ENCODE measurements at places on chromosomes 1 and 21. TPM values are rescaled to one million over a fixed set of nuclear protein-coding genes. Genes with fewer than 3 reads are reported as not detected.

- no peak overlapping the region for H3K27ac ChIP-seq
- H3K4me3 ChIP-seq, result no peak overlapping the region
- no peaks in the 10 kb centered on the region for H3K36me3 ChIP-seq
- no peaks in the 10 kb centered on the region for H3K27me3 ChIP-seq
- no peak for DNase-seq
These were observed 511.1 kb upstream of the ADGRL4 start for GRCh38 chr1:79517470-79518224.

PGLYRP3 gene
- not detected for total RNA-seq

DNA sequence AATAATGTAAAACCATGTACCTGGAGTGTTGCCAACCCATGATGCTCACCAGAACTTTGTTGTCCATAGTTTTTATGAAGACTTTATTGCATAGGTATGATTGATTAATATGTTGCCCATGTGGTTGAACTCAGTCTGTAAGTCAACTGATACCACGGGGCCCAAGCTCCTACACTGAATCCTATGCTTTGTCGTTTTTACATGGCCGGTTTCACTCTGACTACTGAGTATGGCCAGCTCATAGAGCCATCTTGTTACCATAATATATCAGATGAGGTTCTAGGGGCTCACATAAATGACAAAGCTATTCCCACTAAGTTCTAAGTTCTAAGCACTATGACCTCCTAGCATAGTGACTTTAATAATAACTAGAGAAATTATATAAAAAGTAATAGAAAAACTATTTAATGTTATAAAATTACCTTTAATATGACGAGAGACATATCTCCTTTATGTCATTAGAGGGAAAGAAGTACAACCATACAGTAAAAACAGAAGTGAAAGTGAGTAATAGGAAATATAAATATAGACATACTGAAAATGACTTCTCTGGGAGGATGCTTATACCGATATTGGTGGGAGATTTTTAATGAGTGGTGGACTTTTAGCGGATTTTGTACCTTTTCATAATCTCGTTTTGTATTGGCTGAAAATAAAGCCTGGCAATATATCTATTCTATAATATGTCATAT, 983.4 kb upstream of the PRMT6 start:
- no peaks in the 10 kb centered on the region for H3K36me3 ChIP-seq
- DNase-seq, result no peak
- no peak overlapping the region for H3K4me3 ChIP-seq
- H3K4me1 ChIP-seq, result no peaks in the 10 kb centered on the region
- H3K27ac ChIP-seq, result no peak overlapping the region
- H3K27me3 ChIP-seq, result no peaks in the 10 kb centered on the region

DNA sequence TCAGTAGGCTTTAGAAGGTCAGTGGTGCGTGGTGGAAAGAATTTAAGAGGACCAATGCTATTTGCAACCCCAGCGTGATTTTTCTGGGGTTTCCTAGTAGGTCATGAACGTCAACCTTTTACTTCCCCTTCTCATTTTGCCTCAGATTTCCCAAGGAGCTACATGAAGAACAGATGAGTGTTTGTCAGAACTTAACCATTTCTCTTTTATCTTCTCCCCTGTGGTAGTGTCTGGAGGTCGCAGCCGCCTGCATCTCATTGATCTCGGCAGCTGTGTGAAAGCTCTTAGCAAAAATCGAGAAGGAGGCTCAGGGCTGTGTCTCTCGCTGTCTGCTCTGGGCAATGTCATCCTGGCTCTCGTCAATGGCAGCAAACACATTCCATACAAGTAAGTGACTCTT, 491.1 kb downstream of the KIF26B start:
- no peak overlapping the region for H3K27ac ChIP-seq
- no peak for DNase-seq
- peaks cover 20% of the 10 kb centered on the region for H3K27me3 ChIP-seq
- H3K4me1 ChIP-seq, result no peaks in the 10 kb centered on the region

GRCh38 chr1:28056129-28056925, 32.1 kb downstream of the EYA3 start:
- DNase-seq, result peak; percentile 85
- H3K4me1 ChIP-seq, result peaks cover 45% of the 10 kb centered on the region
- no peak overlapping the region for H3K4me3 ChIP-seq
- no peaks in the 10 kb centered on the region for H3K27me3 ChIP-seq

LAX1 gene
- total RNA-seq, result 11.2 TPM

DNA sequence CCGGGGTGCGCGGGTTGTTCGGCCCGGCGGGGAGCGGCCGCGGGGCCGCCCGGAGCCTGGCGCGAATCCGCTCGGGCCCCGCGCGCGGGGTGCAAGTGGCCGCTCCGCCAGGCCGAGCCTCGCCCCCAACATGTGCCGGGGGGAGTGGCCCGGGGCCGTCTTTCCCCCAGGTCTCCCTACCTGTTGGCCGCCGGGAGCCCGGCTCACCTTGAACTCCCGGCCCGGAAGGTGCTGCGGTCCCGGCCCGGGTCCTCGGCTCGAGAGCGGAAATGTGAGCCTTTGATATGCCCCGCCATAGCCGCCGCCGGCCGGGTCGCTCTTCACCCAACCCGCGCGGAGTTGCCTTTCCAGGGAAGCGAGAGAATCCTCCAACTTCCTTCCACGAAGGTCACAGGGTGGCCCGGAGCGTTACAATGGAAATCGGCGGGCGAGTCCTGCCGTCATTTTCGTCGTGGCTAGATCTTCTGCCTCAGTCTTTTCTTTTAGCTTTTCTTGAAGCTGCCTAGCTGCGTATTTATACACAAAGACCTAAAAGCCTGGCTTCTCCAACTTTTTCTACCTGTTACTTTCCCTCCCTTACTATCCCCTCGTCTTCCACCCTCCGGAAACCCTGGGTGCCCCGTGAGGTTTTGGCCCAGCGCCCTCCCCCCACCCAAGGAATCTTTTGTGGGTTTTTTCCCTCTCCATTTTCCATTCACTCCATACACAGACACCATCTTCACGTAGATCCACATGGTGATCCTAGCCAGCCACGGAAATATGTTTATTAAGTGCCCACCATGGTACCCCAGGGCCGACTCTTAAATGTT, 867 bp downstream of the PTGFRN start:
- H3K27me3 ChIP-seq, result no peaks in the 10 kb centered on the region
- H3K27ac ChIP-seq, result no peak overlapping the region
- peak; percentile 66 for DNase-seq
- no peaks in the 10 kb centered on the region for H3K36me3 ChIP-seq
- no peak overlapping the region for H3K4me3 ChIP-seq
- peaks cover 3% of the 10 kb centered on the region for H3K4me1 ChIP-seq

CLDN14 gene
- total RNA-seq, result not detected

GRCh38 chr1:30102605-30103004, 620.8 kb downstream of the MATN1 start:
- no peak overlapping the region for H3K27ac ChIP-seq
- H3K27me3 ChIP-seq, result peaks cover 13% of the 10 kb centered on the region
- no peak for DNase-seq
- H3K4me3 ChIP-seq, result no peak overlapping the region

- no peak overlapping the region for H3K27ac ChIP-seq
- no peak overlapping the region for H3K4me3 ChIP-seq
- no peaks in the 10 kb centered on the region for H3K36me3 ChIP-seq
- peaks cover 9% of the 10 kb centered on the region for H3K4me1 ChIP-seq
These were observed 80.2 kb upstream of the GREM2 start for GRCh38 chr1:240691909-240692705.

PFKFB2 gene
- total RNA-seq, result 6.2 TPM

- H3K27ac ChIP-seq, result no peak overlapping the region
- no peaks in the 10 kb centered on the region for H3K36me3 ChIP-seq
- DNase-seq, result no peak
- H3K4me3 ChIP-seq, result no peak overlapping the region
- H3K27me3 ChIP-seq, result no peaks in the 10 kb centered on the region
These were observed 354.2 kb upstream of the ESRRG start for GRCh38 chr1:217077426-217077825.

GRCh38 chr21:32386195-32386870, 6.5 kb downstream of the URB1 start:
- no peaks in the 10 kb centered on the region for H3K27me3 ChIP-seq
- no peak for DNase-seq
- no peak overlapping the region for H3K27ac ChIP-seq

NUP210L gene
- total RNA-seq, result 0.05 TPM

GRCh38 chr21:42440187-42440792, 36.6 kb downstream of the UBASH3A start:
- no peak for DNase-seq
- H3K27me3 ChIP-seq, result no peaks in the 10 kb centered on the region
- peaks cover 31% of the 10 kb centered on the region for H3K4me1 ChIP-seq
- H3K36me3 ChIP-seq, result peaks cover 41% of the 10 kb centered on the region
- H3K27ac ChIP-seq, result peak overlapping the region; percentile 46

DNA sequence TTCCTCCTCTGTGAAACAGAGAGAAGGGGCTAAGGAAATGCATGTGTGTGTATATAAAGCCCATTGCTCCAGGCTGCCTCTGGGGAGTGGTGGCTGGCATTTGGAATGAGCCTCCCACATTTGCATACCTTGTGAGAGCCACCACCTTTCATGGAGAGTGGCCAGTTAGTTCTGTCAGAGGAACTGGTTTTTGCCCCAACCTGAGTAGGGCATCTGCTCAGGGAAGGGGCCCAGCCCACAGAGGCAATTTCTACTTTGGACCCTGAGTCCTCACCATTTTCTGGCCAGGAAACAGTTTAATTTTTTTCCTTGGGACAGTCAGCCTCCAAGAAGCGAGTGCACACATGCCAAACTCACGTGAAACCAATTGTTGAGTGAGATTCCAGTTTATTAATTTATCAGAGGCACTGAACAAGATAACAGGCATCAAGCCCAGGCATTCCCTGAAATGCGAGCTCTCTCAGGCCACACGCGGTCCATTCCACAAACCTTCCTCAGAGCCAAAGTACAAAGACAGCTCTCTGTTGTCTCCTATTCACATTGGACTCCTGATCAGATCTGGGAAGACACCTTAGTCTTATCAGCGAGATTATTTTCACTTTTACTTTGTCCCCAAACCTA, 1.0 kb upstream of the SLC6A9 start:
- peak overlapping the region; percentile 92 for H3K4me3 ChIP-seq
- no peak overlapping the region for H3K27ac ChIP-seq
- no peaks in the 10 kb centered on the region for H3K27me3 ChIP-seq

GRCh38 chr1:228085287-228085951, 2.9 kb downstream of the ARF1 start:
- H3K27me3 ChIP-seq, result no peaks in the 10 kb centered on the region
- no peak for DNase-seq
- H3K27ac ChIP-seq, result peak overlapping the region; percentile 71

OMA1 gene
- 15.4 TPM for total RNA-seq

- H3K4me3 ChIP-seq, result no peak overlapping the region
- H3K36me3 ChIP-seq, result no peaks in the 10 kb centered on the region
- no peaks in the 10 kb centered on the region for H3K27me3 ChIP-seq
- DNase-seq, result no peak
- no peaks in the 10 kb centered on the region for H3K4me1 ChIP-seq
These were observed 103.9 kb downstream of the ZBTB18 start for GRCh38 chr1:244154872-244155531.

DNA sequence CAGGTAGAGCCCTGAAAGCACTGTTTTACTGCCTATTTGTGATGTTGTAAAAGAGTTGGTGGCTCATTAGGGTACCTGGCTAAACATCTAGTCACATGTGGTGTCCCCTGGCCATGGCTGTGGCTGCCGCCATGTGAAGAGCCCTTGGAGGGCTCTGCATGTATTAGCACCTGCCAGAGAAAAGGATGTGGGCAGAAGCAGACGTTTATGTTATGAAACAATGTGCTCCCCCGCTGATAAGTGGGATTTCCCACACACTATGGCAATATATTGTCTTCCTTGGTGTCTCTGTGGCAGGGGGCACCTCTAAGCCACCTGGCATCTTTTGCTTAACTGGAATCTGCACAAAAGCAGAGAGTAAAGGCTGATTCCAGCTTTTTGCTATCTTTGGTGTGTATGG, 9.6 kb downstream of the TENT5C start:
- H3K4me1 ChIP-seq, result peaks cover 52% of the 10 kb centered on the region

DNA sequence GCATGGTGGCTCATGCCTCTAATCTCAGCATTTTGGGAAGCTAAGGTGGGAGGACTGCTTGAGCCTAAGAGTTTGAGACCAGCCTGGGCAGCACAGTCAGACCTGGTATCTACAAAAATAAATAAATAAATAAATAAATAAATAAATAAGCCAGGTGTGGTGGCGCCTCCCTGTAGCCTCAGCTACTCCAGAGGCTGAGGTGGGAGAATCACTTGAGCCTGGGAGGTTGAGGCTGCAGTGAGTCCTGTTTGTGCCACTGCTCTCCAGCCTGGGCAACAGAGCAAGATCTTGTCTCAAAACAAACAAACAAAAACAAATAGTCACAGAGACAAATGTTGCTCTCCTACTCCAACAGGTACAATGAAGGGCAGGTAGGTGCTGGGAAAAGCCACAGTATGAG, 242.4 kb upstream of the POU3F1 start:
- H3K36me3 ChIP-seq, result no peaks in the 10 kb centered on the region
- H3K27me3 ChIP-seq, result peaks cover 24% of the 10 kb centered on the region
- no peak overlapping the region for H3K4me3 ChIP-seq
- no peak overlapping the region for H3K27ac ChIP-seq
- peaks cover 2% of the 10 kb centered on the region for H3K4me1 ChIP-seq
- DNase-seq, result no peak

- H3K4me1 ChIP-seq, result peaks cover 2% of the 10 kb centered on the region
- H3K4me3 ChIP-seq, result no peak overlapping the region
- H3K36me3 ChIP-seq, result no peaks in the 10 kb centered on the region
- no peaks in the 10 kb centered on the region for H3K27me3 ChIP-seq
These were observed 122.8 kb upstream of the IVNS1ABP start for GRCh38 chr1:185439727-185440415.

DNA sequence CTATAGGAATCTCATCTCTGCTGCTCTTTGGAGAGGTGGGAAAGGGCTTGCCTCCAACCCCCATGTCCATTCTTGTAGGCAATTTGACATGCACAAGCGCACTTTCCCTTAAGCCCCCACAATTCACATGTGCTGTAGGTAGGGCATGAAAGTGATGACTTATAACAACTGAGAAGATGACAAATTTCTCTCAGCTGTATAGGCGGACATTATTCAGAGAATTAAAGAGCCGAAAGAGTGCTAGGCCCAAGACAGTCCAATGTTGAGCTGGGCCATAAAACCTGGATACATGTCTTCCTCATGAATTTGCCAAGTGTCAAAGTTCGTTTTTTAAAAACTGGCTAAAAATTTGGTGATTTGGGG, 106.3 kb upstream of the LYPLAL1 start:
- no peak overlapping the region for H3K27ac ChIP-seq
- H3K27me3 ChIP-seq, result peaks cover 3% of the 10 kb centered on the region
- no peak for DNase-seq
- peaks cover 7% of the 10 kb centered on the region for H3K4me1 ChIP-seq
- no peaks in the 10 kb centered on the region for H3K36me3 ChIP-seq
- no peak overlapping the region for H3K4me3 ChIP-seq

DNA sequence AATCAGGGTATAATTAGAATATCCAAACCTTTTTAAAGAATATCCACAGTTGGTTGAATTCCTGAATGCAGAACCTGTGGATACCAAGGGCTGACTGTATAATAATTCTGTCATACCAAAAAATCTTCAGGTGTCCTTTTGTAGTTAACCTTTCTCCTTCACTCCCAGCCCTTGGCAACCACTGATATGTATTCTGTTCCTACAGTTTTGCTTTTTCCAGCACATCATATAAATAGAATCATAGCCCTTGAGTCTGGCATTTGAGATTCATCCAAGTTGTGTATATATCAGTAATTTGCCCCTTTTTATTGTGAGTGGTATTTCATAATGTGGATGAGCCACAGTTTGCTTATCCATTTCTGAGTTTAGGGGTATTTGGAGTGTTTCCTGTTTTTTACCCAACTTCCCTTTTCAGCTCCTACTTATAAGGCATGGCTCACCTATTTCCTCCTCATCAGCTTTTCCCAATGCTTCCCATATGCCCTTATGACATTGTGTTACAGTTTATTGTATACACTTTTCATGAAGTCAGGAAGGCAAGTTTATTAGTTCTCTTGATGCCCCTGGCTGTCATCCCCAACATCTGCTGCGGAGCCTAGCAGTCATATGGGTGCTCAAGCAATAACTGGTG, 35.0 kb upstream of the AGO1 start:
- H3K27ac ChIP-seq, result no peak overlapping the region
- peaks cover 2% of the 10 kb centered on the region for H3K36me3 ChIP-seq
- H3K4me3 ChIP-seq, result no peak overlapping the region

All from activated naive CD4-positive, alpha-beta T cell treated with anti-CD3 and anti-CD28 coated beads for 36 hours (primary cell).